GM10248 (cell line): ENCODE measurements at places on chromosomes 11 and 22.

DNA sequence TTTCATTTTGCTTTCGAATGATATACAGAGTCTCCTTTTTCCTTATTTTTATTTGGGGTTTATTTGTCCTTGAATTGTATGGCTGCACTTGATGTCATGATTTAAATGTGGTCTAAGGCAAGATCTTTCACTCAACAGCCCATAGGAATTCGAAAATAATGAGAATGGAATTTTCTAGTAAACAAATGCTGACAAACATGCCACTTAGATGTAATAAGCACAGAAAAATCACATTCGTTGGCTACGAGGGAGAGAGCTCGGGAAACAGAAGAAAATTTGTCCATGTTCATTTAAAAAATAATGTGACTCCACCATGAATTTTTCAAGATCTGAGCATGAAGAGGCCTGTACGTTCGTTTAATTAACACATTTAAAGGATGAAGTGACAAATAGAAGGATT is 73.0 kb downstream of the BLID start:
- DNase-seq = no peak

DNA sequence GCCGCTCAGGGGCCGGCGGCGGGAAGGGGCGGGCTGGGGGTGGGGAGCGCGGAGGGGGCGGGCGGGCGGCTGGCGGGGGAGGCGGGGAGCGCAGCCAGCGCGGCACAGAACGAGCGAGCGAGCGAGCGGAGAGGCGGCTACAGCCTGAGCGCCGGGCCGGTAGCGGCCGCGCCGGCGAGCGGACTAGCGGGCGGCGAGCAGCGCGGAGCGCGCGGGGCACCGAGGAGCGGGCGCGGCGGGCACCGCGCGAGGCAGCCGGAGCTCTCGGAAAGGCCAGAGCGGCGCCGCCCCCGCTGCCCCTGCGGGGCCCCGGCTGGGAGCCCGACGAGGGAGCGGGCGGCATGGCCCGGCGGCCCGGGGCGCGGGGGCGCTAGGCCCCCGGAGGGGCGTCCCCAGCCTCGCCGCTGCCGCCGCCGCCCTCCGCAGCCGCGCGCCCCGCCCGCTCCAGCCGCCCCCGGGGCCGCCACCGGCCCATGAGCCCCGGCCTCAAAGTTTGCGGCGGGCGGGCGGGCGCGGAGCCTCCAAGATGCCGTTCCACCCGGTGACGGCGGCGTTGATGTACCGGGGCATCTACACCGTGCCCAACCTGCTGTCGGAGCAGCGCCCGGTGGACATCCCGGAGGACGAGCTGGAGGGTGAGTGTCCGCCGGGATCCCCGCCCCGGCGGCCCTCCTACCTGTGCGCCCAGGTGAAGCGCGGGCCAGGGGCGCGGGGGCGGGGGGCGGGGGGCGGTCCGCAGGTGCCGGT is at the start of gene CABP7:
TSS of gene CABP7 (plus strand) at position 105 of the 747 bp plus-strand sequence. CDS start at position 527, 422 bp downstream.
- no peak for DNase-seq

- DNase-seq = peak; percentile 28
Observed at GRCh38 chr11:94740083-94741021, 27.8 kb upstream of the AMOTL1 start.

DNA sequence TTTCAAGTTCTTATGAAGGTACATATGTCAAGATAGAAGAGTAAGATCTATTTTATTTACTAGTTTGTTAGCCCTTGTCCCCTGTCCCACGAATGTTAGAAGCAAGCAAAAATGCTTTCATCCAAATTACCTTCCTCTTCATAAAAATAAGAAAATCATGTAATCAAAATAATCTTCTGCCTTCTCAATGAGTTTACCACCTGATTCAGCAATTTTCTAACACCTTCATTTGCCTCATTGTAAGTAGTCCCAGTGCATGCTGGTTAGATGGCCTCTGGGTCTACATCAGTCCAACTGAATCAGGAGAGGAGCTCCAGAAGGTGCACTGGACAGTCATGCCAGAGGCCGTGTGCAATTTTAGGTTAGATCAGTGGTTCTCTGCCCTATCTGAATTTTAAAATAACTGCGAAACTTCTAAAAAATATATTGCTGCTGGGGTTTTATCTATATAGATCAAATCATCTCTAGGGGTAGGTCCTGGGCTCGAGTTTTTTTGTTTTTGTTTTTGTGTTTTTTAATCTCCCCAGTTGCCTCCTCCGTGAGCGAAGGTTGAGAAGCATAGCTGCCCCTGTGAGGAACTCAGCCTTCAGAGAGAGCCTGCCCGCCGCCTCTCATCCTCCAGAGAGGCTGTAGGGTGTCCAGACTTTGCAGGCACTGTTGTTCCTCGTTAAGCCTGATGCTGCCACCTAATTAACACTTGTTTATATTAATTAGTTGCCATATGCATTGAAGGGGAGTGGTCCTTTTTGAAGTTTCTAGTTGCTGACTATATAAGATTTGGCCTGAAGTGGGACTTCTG is 32.2 kb downstream of the C22orf31 start:
- DNase-seq = no peak

DNA sequence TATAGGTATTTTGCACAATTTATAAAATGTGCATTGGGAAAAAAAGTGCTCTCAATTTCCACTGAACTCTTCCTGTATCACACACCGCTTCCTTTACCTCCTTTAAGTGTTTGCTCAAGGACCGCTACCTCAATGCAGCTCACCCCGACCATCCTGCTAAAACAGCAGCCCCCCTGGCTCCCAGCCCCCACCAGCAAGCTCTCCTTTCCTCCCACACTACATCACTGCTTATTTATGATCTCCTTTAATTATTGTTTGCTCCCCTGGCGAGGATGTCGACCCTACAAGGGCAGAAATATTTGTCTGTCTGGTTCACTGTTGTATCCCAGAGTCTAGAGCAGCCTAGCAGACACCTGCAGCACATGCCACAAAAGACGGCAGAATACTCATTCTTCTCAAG is 10.0 kb downstream of the SHANK2 start:
- DNase-seq = no peak

DNA sequence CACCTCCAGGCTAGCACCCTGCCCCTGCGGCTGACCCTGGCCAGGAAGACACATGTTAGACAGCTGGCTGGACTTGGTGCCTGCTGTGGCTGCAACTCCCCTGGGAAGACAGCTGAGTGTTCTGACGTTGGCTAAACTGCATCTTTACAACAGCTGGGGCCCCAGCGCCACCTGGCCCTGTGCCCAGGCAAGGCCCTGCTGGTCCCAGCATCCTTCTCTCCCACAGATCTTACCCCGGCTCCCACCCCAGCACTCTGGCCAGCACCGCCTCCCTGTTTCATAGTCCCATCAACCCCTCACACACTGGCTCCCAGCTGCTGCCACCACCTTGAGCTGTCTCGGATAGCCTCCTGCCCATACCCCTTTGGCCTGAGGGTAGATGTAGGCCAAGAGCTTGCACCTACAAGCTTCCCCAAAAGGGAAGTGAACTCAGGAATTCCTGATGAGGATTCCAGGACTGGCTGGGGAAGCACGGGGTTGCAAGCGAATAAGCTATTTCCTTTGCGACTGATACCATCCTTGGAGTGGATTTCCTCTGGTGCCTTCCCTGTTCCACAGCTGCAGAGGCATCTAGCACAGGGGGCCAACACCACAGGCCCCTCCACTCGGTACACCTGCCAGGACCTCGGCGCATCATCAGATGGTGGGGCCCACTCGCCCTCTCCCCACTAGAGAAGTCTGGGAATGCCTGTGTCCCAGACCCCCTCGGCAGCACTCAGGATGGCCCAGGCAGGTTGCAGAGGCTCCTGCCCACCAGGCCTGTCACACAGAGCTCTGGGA is 28.5 kb downstream of the RSPH14 start:
- no peak for DNase-seq

- DNase-seq = no peak
Observed at GRCh38 chr11:73107597-73107996, 34.5 kb downstream of the FCHSD2 start.

- DNase-seq = no peak
Observed at GRCh38 chr11:64122411-64123410, 43.2 kb downstream of the MACROD1 start.

DNA sequence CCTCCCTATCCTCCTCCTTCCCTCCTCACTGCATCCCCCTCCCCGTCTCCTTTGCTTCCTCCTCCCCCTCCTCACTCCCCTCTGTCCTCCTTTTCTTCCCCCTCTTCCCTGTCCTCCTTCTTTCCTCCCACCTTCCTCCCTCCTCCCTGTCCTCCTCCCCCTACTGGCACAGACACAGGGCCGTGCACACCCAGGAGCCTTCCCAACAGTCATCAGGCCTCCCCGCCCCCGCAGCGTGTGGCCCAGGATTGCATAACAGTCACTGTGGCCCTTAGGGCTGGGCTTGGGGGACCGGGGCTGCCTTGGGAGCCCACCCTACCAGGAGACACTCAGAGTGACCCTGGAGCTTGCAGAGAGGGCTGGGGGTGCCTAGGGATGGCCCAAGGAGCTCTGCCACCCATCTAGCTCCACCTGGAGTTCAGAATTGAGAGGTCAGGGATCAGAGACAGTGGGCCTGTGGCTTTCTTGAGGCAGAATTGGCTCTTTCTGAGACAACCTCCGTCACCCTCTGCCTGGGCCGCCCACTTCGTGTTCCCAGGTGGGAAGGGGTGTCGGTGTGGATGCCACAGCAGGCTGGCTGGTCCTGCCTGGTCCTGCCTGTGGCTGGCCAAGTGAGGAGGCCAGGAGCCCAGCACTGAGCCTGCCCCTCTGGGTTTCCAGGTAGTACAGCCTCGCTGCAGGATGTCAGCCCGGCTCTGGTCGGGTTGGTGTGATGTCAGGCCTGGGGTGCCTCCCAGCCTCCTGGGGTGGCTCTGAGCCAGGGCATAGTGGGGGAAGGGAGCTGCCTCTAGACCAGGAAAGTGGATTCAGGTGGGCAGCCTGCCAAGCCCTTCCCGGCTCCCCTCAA is 1.6 kb downstream of the SPI1 start:
- peak; percentile 68 for DNase-seq

GRCh38 chr11:47911149-47911548 is 63.0 kb upstream of the NUP160 start:
- DNase-seq = no peak

- no peak for DNase-seq
Observed at GRCh38 chr22:33780531-33781136, 139.6 kb downstream of the LARGE1 start.

GRCh38 chr11:116557282-116557681 is 215.5 kb downstream of the BUD13 start:
- no peak for DNase-seq

- DNase-seq = no peak
Observed at GRCh38 chr22:35609261-35609660, 7.9 kb downstream of the MB start.

DNA sequence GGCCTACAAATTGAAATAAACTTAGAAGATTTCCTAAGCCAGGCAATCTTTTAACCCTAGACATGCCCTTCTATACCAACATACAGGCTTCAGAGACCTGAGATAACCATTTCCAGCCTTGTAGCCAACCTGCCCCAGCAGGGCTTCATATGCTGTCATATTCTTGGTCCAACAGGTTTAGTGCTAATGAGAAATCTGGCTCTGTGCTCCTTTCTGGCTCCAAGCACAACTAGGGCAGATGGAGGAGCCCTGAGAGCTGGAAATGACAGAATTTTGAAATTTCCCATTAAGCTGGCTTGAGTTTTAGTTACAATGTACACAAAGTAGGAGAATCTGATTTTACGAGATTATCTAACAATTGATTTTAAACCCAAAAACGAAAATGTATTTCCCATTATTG is 323.0 kb upstream of the CCDC90B start:
- no peak for DNase-seq

GRCh38 chr22:25183949-25184619 is 15.6 kb upstream of the CRYBB3 start:
- DNase-seq = no peak

GRCh38 chr11:35664977-35665441 is 2.4 kb downstream of the TRIM44 start:
- DNase-seq = no peak

- no peak for DNase-seq
Observed at GRCh38 chr11:12019337-12019736, 10.9 kb upstream of the DKK3 start.

- DNase-seq = no peak
Observed at GRCh38 chr11:107581147-107581546, 9.8 kb upstream of the ELMOD1 start.

- DNase-seq = no peak
Observed at GRCh38 chr11:45333001-45333971, 47.1 kb upstream of the SYT13 start.

DNA sequence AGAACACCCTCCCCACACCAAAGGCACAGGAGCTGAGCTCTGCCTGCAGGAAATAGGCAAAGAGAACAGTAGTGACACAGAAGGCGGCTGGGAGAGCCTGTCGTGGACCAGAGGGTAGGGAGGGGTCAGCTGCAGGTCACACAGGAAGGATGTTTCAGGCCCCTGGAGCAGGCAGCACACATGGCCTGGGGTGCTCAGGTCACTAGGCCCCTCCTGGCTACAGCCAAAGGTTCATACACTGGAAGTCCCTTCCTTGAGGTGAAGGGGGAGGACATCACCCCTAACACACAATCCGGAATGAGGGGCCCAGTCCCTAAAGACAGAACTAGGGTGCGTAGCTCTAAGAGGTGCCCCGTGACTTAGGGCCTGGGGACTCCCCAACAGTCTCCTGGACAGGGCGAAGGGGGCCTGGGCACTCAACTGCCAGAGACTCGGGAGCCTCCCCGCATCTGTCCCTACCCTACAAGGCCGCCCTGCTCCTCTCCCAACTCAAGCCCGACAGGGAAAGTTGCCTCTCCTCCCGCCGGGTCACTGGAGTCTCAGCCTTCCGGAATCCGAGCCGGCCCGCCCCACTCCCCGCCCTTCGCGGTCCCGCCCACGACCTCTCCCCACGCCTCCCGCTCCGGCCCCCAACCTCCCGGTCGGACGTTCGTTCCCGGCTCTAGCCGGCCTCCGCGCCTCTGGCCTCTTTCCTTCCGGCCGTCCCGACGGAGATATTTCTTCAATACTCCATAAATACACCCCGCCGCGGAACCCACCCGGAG is at the start of gene CYB5R2:
TSS of gene CYB5R2 (minus strand) at position 541 of the 764 bp plus-strand sequence. CDS start 675 bp downstream, outside the sequence.
- DNase-seq = peak; percentile 76

DNA sequence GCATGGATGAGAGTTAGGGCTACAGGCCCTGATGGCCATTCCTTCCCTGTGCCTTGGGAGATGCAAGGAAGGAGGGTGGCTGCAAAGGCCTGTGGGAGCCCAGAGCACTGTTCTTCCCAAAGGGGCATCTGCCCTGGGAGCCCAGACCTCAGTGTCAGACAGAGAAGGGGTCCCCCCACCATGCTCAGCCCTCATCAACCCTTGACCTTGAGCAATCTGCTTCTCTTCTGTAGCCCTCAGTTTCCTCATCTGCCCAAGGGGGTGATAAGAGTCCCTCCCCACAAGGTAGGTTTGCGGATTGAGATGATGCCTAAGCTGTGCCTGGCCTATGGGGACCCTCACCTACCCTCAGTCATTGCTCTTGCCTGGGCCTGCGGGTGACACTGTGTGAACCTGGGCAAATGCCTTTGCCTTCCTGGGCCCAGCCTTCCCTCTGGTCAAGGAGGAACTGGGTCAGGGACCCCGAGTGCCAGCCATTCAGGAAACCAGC is 47.5 kb downstream of the IGLL5 start:
- no peak for DNase-seq

GRCh38 chr11:48096588-48097525 is 116.5 kb downstream of the PTPRJ start:
- no peak for DNase-seq
